Mammary epithelial cell (primary cell): ENCODE measurements at places on chromosomes 12 and 14. TPM values are rescaled to one million over a fixed set of nuclear protein-coding genes. Genes with fewer than 3 reads are reported as not detected.

The ADCY6 gene
- 30.5 and 35.1 TPM in 2 replicates for total RNA-seq

GRCh38 chr14:22472466-22472865 lies 116.6 kb downstream of the DAD1 start:
- no peak for DNase-seq

The B3GNT4 gene
- total RNA-seq = 0.67 TPM

The AHSA1 gene
- 63.7 TPM for total RNA-seq

GRCh38 chr12:32419520-32419960 lies 20.2 kb downstream of the FGD4 start:
- peak; percentile 27 for DNase-seq

The CD4 gene
- total RNA-seq = 0.17 TPM

The FLRT2 gene
- 33.2 TPM for total RNA-seq

The RDH16 gene
- not detected for total RNA-seq

DNA sequence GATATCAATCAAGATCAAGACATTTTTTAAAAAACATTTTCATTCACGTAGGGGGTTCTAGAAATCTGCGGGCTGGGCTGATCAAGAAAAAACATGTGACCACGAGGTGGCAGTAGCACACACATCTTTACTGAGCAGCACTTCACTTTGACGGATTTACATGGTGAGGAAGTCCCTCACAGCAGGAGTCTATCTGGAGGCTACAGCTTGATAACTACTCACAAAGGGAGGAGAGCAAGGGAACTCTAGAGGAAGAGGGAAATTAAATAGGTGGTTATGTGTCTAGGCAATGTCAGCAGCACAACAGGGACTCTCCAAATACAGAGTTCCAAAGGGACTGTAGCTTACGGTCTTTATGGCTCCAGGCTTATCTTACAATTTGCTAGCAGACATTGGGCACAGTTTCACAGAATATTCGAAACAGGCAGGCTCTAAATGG lies 248.1 kb downstream of the DPY19L2 start:
- DNase-seq = peak; percentile 23

- DNase-seq = peak; percentile 26
Observed at GRCh38 chr12:85466890-85467289, 186.9 kb downstream of the ALX1 start.

- DNase-seq = no peak
Observed at GRCh38 chr14:21791749-21792148, 118.1 kb upstream of the OR4E1 start.

The NPAS3 gene
- 0.33 TPM for total RNA-seq
